Activated gamma-delta T cell (primary cell): ENCODE measurements at places on chromosomes 1 and 21.

DNA sequence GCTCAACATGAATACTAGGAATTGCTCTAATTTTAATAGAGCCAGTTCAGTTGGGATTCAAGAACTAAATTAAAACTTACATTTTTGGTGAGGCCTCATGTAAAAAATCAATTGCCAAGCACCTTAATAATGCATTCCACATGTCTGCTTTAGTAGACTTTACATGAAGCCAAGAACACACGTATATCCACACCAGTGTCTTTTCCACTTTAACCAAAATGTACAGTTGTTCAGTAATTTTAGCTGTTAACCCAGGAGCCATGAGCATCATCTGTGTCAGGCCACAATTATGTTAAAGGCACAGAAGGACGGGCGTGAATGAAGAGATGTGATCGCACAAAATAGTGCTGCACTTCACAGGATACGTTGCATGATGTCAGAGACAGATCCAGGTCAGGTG is 136.7 kb downstream of the TLR5 start:
- DNase-seq: no peak

DNA sequence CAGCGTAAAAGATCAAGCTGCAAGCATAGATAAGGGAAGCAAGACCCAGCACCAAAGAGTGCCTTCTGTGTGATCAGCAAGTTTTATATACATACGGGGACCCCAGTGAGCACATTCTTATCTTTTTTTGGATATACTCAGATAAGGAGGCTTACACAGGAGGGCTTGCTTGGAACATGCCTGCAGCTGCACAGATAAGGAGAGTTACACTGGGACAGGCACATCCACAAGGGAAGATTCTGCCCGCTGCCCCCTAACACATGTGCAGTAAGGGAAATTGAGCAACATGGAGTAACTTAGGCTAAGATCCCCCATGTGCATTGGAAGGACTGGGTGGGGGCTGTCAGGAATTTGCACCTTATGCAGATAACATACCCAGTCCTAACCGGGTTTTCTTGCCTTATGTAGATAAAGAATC is 1334.8 kb downstream of the MRPL39 start:
- no peak for DNase-seq

DNA sequence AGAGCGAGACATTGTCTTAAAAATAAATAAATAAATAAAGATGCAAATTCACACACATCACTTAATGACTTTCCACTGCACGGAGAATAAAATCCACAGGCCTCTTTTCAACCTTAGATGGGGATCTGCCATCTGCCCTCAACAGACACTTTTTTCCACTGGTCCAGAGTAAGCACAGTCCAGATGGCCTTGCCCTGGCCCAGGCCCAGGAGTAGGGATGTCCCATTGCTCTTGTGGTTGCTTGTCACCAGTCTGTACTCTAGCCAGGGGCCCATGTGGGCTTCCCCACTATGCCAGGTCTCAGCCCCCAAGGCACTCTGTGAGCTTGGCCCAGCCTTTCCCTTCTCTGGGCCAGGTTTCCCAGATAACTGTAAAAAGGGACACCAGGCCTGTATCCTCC is 17.4 kb downstream of the PLOD1 start:
- DNase-seq: no peak

DNA sequence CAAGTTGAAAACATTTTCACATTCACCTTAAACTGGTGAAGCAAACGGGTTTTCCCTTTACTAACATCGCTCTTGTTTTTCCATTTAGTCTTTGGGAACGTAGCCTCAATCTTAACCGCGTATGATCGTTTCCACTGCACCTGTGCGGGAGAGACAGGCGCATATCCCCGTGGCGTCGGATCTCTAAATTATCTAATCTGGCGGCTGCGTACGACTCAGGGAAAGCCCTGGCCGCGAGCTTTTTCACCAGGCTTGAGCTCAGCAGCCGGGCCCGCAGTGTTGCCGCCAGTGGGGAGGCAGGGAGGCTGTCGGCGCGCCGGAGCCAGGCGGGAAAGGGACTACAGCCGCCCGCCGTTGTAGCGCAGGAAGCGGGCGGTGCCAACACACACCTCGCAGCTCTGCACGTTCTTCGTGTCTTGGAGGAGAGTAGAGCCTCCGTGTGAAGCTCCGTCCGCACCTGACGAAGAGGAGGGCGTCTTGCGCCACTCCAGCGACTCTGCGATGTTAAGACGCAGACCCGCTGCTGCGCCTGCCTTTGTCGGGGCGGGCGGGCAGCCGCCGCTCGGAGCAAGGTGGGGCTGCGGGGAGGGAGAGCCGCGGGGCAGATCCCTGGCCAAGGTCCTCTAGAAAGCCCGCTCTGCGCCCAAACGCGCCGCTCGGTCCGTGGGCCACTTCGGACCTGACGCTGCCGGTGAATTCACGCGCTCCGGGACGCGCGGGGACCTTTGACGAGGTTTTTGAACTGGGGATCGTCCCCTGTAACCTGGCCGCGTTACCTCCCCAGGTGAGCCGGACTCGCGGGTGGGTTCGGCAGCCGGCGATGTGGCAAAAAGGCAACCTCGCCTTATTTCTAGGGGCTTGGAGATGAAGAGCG is 18.5 kb upstream of the TBX15 start:
- no peak for DNase-seq
